ENCODE measurements at places on chromosomes 11 and 22.

DNA sequence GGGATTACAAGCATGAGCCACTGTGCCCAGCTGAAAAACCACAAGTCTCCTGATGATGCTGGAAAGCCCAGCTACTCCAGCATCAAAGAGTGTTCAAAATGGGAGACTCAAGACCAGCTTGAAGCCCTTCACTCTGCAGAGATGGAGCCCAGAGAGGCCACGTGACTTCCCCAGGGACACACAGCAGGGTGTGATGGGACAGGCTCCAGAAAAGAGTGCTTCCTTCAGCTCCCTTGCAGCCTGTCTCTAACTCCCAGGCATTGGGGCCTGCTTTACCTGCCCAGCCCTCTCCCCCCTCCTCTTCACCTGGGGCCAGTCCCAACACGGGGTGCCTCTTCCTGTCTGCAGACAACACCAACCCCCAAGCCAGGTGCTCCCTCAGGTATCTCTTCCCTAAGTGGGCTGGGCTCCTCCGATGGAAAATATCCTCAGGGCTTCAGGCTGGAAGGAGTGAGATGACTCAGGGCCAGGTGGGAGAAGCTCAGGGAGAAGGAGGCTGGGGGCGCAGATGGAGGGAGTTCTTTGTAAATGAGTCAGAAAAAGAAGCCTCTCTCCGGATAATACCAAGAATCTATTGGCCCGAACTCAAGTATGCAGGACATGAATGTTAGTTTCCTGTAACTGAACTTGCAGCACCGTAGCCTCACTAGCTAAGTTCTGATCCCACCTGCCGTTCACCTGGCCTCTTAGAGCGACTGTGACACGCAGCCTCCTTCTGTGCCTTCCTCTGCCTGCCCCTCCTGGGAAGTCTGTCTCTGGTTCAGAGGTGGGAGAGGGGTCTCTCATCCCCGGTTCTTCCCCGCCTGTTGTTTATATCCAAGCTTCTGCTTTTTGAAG, 326.6 kb downstream of the MN1 start:
- DNase-seq = no peak

GRCh38 chr22:31952472-31952871, 8.1 kb downstream of the YWHAH start:
- DNase-seq = no peak

DNA sequence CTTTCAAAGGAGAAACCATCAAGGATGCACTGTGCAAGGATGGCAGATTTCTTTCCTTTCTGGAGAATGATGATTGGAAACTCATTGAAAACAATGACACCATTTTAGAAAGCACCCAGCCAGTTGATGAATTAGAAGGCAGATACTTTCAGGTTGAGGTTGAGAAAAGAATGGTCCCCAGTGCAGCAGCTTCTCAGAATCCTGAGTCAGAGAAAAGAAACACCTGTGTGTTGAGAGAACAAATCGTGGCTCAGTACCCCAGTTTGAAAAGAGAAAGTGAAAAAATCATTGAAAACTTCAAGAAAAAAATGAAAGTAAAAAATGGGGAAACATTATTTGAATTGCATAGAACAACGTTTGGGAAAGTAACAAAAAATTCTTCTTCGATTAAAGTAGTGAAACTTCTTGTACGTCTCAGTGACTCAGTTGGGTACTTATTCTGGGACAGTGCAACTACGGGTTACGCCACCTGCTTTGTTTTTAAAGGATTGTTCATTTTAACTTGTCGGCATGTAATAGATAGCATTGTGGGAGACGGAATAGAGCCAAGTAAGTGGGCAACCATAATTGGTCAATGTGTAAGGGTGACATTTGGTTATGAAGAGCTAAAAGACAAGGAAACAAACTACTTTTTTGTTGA, 9.8 kb downstream of the FAM111A start:
- no peak for DNase-seq

DNA sequence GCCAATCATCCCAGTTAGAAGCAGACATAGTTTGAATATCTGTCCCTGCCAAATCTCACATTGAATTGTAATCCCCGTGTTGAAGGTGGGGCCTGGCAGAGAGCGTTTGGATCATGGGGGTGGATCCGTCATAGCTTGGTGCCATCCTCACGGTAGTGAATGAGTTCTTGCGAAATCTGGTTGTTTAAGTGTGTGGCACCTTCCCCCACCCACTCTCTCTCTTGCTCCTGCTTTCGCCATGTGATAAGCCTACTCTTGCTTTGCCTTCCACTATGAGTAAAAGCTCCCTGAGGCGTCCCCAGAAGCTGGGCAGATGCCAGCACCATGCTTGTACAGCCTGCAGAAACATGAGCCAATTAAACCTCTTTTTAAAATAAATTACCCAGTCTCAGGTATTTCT, 5.0 kb upstream of the CCDC81 start:
- DNase-seq = no peak

- DNase-seq = no peak
Observed at GRCh38 chr11:91296629-91297028, 928.0 kb upstream of the FAT3 start.

DNA sequence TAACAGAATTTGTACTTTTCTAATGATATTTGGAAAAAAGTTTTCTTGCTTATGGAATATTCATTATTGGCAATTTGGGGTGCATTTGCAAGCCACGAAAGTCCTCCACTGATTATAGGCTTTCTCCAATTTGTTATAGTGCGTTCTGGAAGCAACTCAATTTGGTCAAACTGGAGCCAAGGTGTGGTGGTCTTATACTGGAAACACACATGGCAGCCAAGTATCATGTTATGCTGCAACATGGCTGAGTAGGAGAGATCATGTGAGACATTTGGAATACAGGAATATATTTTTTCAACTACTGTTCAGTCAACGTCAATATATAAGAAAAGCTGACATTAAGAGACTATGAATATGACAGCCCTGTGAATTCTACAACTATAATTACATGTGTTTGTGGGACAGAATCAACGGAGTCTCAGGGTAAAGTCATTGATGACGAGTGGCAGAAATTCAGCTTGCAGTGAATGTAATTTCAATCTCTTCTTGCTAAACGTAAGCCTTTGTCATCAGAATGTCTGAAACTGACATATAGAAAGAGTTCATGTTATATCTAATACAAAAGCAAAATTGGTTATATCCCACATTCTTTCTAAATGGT, 83.8 kb upstream of the FIBIN start:
- DNase-seq = no peak

Measured in transverse colon (tissue), 4 donors.